ENCODE measurements at places on chromosomes 5 and 9.

DNA sequence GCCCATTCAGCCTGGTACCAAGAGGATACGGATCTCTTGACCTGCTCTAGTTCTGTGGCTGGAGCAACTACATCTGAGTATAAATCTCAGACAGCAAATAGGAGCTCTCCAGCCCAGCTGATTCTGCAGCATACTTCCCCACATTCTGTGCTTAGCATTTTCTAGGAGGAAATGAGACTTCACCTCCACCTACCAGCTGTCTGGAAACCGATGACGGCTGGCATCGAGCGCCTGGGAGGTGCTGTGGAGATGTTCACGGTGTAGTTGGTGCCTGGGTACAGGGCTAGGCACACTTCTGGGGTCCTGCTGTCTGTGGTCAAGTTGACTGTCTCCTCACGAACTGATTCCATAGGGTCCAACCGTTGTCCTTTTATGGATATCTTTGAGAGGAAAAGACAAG, 63.6 kb downstream of the SUSD1 start:
- no peak for DNase-seq

- no peak for DNase-seq
Measured at GRCh38 chr5:72125941-72126620, 18.8 kb downstream of the MAP1B start.

DNA sequence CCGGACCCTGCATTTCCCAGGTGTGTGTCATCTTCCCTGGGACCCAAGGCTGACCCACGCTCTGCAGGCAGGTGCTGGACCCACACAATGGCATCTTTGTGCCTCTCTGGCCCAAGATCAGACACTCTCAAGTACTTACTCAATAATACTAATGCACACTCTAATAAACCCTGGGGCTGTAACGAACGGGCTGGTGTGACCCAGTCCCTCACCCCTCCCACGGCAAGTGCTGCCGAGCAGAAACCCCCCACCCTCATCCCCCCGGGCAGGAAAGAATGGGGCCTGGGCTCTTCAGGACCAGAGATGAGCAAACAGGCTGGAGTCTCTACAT, 1.1 kb upstream of the OBP2B start:
- DNase-seq, result no peak

GRCh38 chr5:123429221-123429954, 6.2 kb upstream of the CEP120 start:
- DNase-seq, result no peak

DNA sequence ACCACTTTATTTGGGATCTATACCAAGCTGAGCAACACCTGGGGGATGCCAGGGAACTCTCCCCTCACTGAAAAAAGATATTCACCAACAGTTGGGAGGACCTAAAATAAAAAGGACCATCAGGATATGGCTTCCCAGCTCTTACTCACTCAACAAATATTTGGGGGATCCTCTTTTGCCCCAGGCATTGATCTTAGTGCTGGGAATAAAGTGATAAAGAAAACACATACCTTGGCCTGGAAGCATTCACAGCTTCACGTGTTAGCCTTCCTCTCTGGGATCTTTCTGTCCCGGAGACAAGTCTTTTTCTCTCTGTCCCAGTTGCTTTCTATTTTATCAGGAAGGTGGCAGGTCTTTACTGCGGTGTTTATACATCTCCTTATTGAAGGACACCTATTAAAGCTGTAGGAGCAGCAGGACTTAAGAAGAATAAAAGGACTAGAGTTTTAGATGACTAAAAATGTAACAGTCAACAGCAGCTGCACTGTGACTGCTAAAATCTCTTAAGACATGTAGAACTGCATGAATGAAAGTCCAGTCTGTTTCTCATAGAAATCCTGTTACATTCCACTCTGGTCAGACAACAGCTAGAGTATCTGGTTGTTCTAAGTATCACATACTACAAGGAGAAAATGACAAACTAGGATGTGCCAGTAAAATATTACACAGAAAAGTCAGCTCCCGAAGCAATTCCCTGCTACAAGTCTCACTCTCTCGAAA, 90.0 kb upstream of the ITGA2 start:
- DNase-seq, result no peak

- no peak for DNase-seq
Measured at GRCh38 chr5:65912311-65912710, 14.1 kb upstream of the ERBIN start.

GRCh38 chr9:89923961-89924504, 319.2 kb downstream of the GADD45G start:
- peak; percentile 49 for DNase-seq

DNA sequence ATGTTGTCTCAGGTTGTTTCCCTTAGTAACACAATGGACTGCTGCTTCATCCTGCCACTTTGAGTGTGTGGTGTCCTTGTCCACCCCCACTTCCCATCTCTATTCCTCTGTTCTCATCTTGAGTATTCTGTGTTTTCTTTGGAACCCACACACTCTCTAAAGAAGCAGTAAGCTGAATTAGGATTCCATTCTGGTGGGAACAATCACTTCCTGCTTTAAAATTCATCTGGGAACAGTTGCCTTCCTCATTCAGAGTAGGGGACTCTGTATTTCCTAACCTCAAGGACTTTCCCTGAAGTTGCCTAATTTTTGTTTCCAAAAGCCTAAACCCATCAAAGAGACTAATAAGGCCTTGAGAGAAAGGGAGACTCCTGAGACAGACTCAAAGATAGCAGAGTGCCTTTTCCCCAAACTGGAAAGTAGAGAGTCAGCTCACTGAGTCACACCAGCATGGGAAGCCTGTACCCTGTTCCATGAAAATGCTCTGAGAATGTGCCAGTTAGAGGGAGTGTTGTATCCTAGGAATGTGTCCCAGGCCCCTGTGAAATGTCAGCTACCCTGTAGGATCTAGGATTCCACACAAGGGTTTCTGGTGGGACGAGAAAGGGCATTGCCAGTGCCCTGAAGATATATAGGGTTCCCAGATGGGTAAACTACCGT, 63.6 kb downstream of the CCDC192 start:
- peak; percentile 22 for DNase-seq

- DNase-seq, result peak; percentile 24
Measured at GRCh38 chr5:35117967-35118366, 70.2 kb upstream of the AGXT2 start.

DNA sequence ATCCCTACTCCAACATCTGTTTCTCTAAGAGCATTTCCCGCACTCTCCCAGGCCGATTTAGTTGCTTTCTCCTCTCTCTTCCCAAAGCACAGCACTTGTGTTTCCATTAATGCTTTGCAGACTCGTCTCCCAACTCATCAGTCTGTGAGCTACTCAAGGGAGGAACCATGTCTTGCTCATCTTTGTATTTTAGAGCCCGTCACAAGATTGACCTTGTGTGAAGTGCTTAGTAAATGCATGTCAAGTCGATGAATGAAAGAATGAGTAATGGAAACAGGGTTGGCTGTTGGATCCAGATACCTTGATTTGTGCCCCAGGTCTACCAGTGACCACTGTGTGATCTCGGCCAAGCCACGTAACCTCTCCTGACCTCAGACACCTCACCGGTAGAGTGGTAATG, 99.3 kb downstream of the KLF4 start:
- no peak for DNase-seq

DNA sequence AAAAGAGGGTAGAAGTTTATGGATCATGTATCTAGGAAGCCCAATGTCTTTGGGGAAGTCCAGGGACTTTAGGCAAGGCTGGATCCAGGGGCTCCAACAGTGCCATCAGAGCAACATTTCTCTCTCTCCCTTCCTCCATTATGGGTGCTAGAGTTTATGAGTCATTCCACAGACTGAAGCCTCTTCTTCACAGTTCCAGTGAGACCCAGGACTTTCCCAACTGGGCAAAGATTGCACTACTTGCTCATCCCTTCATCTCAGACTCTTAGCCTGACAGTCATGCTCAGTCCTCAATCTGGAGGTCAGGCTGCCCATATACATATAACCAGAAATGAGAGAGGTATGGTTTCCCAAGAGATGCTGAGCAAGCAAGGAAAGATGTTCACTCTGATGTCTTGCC, 110.7 kb downstream of the FEM1C start:
- no peak for DNase-seq

DNA sequence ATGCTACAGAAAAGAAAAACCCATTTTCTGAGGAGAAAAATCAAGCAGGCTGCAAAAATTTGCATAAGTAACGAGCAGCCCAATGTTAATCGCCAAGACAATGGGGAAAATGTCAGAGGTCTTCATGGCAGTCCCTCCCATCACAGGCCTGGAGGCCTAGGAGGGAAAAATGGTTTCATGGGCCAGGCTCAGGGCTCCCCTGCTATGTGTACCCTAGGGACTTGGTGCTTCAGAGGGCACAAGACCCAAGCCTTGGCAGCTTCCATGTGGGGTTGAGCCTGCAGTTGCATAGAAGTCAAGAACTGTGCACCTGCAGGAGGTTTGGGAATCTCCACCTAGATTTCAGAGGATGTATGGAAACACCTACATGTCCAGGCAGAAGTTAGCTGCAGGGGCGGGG, 10.4 kb downstream of the CAAP1 start:
- DNase-seq, result no peak

DNA sequence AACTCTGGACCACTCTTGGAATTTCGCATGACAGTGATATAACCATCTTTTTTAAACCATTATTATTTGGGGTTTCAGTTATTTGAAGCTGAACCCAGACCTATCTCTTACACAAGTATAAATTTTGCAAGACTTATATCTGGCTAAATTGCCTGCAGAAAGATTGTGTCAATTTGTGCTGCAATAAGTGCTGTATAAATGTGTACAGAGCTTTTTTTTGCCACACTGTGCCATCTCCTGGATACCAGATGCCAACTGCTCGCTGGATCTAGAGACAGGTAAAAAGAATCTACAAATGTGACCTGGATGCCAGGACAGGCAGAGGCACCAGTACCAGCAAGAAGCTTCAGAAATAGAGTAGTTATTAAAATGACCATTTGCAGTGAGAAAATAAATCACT, 25.9 kb upstream of the TTC39B start:
- no peak for DNase-seq

DNA sequence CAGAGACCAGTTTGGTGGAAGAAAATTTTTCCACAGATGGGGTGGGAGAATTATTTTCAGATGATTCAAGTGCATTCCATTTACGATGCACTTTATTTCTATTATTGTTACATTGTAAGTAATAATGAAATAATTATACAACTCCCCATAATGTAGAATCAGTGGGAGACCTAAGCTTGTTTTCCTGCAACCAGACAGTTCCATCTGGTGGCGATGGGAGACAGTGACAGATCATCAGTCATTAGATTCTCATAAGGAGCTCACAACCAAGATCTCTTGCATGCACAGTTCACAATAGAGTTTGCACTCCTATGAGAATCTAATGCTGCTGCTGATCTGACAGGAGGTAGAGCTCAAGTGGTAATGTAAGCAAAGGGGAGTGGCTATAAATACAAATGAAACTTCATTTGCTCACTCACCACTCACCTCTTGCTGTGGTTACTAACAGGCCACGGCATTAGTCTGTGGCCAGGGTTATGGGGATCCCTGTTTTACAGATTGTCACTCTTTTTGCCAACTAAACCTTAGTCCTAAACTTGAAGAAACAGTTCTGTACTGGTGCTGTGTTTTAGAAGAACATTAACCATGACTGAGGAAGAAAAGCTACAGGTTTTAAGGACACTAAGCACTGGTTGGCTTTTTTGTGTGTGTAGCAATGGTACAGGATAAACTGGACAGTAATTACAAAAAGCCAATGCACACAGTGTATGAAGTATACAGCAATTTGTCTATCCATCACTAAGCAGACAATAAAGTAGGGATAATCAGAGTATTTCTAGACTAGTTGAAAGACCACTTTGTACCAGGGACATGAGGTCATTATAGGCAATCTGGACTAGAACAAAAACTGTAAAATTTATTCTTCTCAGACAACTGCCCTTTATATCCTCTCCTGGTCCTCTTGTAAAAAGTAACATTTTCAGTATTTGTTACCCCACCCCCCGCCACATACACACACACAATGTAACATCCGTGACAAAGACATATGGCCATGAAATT, 9.9 kb downstream of the TMEM232 start:
- DNase-seq, result no peak

GRCh38 chr5:175621971-175622370, 35.9 kb upstream of the HRH2 start:
- DNase-seq, result no peak

DNA sequence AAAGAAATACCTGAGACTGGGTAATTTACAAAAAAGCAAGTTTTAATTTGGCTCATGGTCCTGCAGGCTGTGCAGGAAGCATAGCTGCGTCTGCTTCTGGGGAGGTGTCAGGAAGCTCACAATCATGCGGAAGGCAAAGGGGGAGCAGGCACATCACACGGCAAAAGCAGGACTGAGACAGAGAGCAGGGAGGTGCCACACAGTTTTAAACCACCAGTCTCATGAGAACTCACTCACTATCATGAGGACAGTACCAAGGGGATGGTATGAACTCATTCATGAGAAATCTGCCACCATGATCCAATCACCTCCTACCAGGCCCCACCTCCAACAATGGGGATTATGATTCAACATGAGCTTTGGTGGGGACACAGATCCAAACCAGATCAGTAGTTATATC, 96.2 kb downstream of the OSTF1 start:
- peak; percentile 10 for DNase-seq

GRCh38 chr5:175001311-175001710, 276.9 kb downstream of the MSX2 start:
- no peak for DNase-seq

- no peak for DNase-seq
Measured at GRCh38 chr9:15268317-15268716, 38.7 kb downstream of the TTC39B start.

DNA sequence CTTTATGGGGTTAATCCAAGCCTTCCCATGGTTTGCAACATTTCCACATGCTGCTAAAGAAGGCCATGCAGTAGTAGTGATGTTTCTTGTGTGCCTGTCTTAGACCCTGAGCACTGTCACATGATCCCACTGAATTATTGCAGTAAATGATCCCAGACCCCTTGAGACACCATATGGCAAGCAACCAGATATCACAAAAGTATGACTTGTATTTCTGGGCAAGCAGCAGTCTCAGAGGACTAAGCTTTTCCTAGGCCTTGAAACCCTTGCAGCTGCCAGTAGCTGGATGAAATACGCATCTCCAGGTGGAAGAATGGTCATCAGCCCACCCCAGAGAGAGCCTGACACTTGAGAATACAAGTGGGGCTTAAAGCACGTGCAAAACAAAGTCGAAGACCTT, 41.8 kb downstream of the CDO1 start:
- DNase-seq, result no peak

DNA sequence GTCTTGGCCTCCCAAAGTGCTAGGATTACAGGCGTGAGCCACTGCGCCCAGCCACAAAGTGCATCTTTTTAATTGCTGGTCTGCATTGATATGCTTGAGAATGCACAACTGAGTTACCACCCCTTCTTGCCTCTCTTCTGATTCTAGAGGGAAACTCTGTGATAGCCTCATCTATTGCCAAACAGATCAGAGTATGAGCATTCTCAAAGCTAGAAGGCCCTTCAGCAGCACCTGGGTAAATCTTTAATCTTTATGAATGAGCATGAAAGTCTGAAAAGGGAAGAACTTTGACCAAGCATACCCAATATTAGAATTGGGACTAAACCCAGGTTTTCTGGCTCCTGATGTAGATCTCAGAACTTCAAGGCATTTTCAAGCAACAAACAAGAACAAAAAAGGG, 298.3 kb upstream of the TNC start:
- DNase-seq, result no peak

GRCh38 chr9:81391457-81391825, 297.9 kb downstream of the TLE1 start:
- no peak for DNase-seq

- no peak for DNase-seq
Measured at GRCh38 chr9:95307538-95307937, 10.0 kb downstream of the FANCC start.

- no peak for DNase-seq
Measured at GRCh38 chr5:108561416-108562204, 179.7 kb upstream of the FBXL17 start.

- no peak for DNase-seq
Measured at GRCh38 chr9:104617418-104617817, 586 bp downstream of the OR13C9 start.
